ENCODE measurements at places on chromosomes 13 and 19.

- peak; percentile 30 for DNase-seq
Observed at GRCh38 chr13:20408181-20408580, 117.5 kb downstream of the CRYL1 start.

DNA sequence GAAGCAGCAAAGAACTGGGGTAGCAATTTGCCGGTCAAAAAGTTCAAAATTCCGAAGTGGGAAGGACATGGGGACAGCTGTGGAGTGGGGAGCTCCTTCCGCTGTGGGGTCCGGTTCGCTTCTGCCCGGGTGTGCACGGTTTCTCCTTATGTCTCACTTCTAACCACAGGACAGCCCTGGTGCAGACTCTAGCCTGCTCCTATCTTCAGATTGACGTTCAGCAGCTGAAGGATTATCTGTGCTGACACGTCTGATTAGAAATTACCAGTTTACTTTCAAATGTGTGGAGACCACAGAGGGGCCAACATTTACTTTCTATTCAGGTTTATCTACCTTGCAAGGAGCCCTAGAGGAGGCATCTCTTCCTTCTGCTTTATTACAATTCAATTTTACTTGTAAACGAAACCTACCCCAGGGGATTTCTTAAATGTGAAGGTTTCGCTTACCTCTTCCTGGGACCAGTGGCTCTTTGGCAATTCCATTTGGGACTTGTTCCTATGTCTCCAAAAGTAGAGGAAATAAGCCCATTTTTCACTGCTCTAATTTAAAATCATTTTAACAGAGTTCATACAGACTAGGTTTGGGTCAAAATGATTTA lies 27.3 kb downstream of the LHFPL6 start:
- no peak for DNase-seq

DNA sequence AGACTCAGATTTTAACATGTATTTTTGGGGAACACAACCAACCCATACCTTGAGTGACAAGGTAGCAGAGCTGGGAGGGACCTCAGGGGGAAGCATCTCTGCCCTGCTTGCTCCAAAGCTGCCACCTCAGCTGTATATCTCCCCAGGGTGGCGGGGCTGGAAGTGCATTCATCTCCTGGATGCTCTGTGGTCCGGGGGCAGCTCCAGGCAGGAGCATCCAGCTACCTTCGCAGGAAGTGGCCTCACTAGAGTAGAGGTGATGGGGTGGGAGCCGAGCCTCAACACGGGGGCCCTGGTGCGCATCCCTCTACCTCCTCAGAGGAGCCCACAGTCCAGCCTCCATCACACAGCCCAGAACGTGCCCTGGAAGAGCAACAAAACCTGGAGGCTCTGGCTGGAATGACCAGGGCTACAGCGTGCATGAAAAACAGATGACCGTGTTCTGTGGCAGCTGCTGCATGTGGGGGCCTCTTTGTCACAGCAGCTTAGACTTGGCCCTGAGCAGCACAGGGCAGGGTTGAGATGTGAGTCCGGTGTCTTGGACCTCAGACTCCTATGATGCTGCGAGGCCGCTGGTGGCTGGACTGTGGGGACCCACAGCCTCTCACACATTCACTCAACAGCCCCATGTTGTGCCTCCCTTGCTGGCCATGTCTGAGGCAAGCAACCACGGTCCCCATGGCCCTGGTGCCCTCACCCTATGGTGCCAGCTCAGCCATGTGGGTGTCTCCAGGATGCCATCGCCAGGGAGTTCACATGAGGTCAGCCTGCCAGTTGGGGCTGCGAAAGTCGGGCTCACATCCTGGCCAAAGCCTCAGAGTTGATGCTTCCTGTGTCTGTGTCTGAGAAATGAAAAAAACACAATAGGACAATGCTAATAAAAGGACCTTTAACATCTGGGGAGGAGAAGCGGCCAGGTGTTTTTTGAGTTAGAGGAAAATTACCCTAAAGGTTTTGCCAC lies 17.1 kb upstream of the GAS6 start:
- no peak for DNase-seq

- no peak for DNase-seq
Observed at GRCh38 chr19:50739132-50739913, 16.2 kb downstream of the CLEC11A start.

GRCh38 chr19:6739390-6739882 lies at the start of gene TRIP10:
TRIP10 (plus strand) TSS chr19:6739680; CDS start chr19:6739762, 82 bp downstream.
- peak; percentile 92 for DNase-seq

DNA sequence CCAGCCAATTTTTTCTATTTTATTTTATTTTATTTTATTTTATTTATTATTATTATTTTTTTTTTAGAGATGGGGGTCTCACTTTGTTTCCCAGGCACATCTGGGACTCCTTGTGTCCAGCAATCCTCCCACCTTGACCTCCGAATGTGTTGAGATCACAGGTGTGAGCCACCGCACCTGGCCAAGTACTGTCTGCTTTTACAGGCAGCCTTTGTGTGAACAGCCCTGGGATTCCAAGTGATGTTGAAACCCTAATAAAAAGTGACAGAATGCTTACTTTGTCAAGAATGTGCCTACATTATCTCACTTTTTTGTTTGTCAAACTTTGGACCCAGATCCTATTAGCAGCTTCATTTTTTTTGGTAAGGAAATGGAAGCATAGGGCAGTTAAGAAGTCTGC lies 220.1 kb upstream of the EDNRB start:
- DNase-seq, result no peak

GRCh38 chr13:113220877-113221276 lies 11.5 kb downstream of the CUL4A start:
- DNase-seq, result no peak

DNA sequence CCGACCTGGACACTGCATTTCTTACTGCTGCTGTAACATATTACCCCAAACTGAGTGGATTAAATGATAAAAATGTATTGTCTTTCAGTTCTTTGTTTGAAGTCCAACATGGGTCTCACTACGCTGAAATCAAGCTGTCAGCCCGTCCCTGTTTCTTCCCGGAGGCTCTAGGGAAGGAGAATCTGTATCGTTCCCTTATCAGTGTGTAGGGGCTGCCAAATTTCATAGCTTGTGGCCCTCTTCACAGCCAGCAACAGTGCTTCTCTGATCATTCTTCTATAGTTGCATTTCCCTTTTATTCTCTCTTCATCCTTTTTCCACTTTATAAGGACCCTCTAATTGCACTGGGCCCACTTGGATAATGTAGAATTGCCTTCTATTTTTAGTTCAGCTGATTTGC lies 10.1 kb downstream of the ZNF234 start:
- no peak for DNase-seq

DNA sequence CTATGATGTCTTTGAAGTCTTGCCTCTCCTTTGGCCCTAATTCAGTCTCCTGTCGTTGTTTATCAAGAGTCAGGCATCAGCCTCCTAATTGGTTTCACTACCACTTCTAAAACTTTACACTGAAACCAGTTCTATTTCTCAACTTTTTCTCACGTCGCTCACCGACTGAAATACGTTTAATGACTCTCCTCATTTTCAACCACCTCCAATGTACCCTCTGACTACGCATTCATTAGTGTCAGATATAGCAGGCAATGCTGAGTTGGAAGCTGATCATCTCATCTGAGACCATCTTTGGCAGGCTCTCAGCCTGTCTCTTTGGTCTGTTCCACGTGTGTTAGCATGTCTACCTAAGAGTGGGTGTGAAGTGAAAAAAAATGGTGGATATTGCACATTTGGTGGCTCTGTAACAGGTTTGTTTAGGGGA lies 128.1 kb downstream of the KL start:
- DNase-seq, result no peak

DNA sequence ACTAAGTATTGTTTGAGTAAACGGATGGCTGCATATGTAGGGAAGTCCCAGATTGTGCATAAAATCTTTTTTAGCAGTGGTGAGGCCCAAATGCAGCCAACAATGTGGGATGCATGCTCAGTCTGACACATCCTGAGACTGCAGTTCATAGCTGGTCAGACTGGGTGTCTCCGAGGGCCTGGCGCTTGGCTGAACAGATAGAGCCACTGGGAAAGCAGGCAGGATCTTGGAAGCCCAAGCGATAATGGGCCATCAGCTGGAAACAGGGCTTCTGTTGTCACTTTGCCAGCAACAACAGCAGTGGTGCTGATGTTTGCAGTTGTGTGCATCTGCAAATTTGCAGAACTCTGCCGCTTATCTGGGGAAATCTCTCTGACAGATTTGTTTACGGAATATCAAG lies 36.1 kb downstream of the MTUS2 start:
- no peak for DNase-seq

DNA sequence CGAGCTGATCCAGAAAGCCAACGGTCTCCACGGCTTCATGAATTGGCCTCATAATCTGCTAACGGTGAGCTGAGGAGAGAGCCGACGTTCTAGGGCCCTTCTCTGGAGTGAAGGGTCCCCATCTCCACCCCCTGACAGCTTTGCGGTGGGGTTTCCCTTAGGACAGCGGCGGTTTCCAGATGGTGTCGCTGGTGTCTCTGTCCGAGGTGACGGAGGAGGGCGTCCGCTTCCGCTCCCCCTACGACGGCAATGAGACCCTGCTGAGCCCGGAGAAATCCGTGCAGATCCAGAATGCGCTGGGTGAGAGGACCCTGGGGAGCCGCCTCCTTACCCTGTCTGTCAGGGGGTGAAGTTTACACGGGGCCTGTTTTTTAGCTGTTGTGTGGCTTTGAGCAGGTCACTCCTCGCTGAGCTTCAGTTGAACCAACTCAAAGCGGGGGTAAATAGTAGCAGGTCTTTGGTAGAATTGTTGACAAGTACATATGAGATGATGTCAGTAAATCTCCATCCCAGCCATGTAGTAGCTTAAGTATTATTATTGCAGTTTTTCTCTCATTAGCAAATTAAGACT lies 801 bp downstream of the QTRT1 start:
- no peak for DNase-seq

- DNase-seq, result no peak
Observed at GRCh38 chr19:29054886-29055675, 157.9 kb downstream of the UQCRFS1 start.
